Gastrocnemius medialis (tissue), 4 donors: ENCODE measurements at places on chromosomes 3 and 15. TPM values are rescaled to one million over a fixed set of nuclear protein-coding genes. Genes with fewer than 3 reads are reported as not detected.
A peak's percentile ranks its signal among the peaks of the same experiment; 100 is the strongest.

- no peak overlapping the region for H3K27ac ChIP-seq
- H3K27me3 ChIP-seq: no peaks in the 10 kb centered on the region
- H3K4me3 ChIP-seq: no peak overlapping the region
- DNase-seq: no peak
These were observed 87.2 kb downstream of the TGFBR2 start for GRCh38 chr3:30693470-30694120.

Gene CCDC66
- total RNA-seq: 8.9 TPM

DNA sequence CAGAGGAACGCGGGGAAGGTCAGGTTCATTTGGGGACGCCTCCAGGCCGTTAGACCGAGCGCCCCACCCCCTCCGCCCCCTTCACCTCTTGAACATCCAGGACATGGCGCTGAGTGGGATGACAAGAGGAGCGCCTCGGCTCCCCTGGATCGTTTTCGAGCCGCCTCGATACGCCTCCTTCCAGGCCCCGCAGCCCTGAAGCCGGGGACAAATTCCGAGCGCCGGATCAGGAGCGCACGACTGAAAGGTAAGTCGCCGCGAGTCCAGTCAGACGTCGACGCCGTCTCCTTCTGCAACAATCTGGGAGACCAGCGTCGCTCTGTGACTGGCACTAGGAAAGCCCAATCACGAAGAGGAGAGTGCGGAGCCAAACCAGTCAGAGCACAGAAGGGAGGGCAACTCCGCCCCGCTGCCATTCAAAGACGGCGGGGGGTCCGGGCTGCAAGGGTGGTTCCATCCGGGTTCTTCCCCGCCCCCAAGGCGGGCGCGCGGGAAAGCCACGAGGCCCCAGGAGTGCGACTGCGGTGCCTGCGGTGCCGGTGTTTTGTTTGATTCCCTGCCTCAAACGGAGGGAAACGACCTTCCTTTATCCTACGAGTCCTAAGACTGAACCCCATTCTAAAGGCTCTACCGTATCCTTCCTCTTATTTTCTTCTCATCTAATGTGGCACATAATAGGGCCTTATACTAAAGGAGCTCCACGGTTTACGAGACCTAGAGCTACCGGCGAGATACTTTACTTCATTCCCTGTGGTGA, at the start of gene HLTF:
HLTF (minus strand) TSS at position 302 of the 757 bp plus-strand sequence; CDS start at position 105, 197 bp downstream.
- peak within 1 kb of the TSS; percentile 78 for H3K27ac ChIP-seq
- peaks cover 11% of the 10 kb centered on the region for H3K4me1 ChIP-seq
- no peaks in the 10 kb centered on the region for H3K36me3 ChIP-seq
- peak; percentile 94 for DNase-seq

Gene BCHE
- 0.15 TPM for total RNA-seq

DNA sequence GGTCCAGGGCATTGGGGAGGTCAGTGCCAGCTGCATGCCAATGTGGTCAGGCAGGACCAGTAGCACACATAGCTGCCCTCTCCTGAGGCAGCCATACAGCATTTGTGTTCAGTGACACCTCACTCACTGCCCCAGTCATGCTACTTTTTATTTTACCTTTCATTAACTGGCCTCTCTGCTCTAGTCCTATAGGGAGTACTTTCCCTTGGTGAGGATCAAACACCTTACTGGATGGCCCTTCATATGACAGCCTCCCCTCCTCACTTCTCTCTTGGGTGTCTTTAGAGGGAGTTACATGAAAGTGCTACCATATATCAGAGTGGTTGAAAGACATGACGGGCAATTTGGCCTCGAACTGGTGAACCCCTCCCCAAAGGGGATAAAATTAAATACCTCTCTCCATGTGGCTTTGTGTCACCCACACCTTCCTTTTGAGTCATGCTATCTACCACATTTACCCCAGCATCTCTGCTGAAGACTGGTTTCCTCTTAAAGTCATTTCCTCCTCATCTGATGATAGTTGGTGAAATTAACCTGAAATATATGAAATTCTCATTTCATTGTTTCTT, 17.6 kb downstream of the RLBP1 start:
- no peak overlapping the region for H3K27ac ChIP-seq
- peaks cover 23% of the 10 kb centered on the region for H3K36me3 ChIP-seq
- H3K27me3 ChIP-seq: no peaks in the 10 kb centered on the region
- no peaks in the 10 kb centered on the region for H3K4me1 ChIP-seq
- DNase-seq: no peak

DNA sequence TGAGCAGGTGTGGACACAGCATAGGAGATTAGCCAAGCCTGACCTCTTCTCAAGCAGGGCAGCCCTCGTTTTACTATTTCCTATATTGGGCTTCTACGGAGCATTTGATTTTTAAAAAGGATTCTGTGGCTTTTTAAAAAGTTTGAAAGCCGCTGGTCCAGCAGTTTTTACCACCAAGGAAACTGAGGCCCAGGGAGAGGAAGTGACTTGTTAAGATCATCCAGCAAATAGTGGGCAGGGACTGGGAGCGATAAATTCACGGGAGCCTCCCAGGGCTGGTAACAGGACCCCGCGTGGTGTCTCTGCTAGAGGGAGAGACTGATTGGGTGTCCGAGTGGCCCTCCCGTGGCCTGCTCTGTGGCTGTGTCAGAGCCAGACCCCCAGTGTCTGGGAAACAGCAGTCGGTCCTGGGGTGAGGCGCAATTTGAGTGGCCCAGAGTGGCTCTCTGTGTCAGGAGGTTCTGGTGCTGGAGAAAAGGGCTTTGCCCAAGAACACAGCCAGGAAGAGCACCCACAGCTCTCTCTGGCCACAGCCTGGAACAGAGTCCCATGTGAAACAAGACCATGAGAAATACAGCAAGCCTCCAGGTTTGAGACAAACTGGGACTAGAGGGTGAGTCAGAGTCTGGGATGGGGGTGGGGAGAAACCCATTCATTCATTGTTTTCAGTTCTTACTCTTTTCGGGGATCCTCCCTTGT, 4.2 kb downstream of the FURIN start:
- peak overlapping the region; percentile 95 for H3K27ac ChIP-seq
- peak; percentile 36 for DNase-seq
- H3K27me3 ChIP-seq: no peaks in the 10 kb centered on the region
- H3K4me1 ChIP-seq: peaks cover 30% of the 10 kb centered on the region
- no peaks in the 10 kb centered on the region for H3K36me3 ChIP-seq

- no peak for DNase-seq
- H3K27ac ChIP-seq: no peak overlapping the region
- H3K36me3 ChIP-seq: no peaks in the 10 kb centered on the region
- H3K4me1 ChIP-seq: peaks cover 71% of the 10 kb centered on the region
- H3K27me3 ChIP-seq: no peaks in the 10 kb centered on the region
These were observed 8.6 kb downstream of the SNRK start for GRCh38 chr3:43294975-43295374.

Gene LRRN1
- 1.1 TPM for total RNA-seq

Gene ASB14
- 3.4 TPM for total RNA-seq

DNA sequence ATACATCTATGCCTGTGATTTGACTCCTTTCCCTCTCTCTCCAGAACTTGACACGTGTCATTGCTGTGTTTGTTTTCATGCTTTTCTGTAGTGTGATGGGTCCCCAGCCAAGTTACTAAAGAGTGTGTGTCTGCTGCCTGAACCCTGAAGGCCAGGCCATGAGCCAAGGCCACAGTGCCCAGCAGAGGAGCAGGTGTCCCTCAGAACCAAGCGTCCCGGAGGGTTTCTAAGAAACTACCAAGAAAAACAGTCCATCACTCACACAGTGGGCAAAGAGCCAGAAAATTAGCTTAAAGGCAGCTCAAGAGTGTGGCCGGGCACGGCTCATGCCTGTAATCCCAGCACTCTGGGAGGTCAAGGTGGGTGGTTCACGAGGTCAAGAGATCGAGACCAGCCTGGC, 35.2 kb downstream of the FBXO45 start:
- no peaks in the 10 kb centered on the region for H3K4me1 ChIP-seq
- no peak for DNase-seq
- no peaks in the 10 kb centered on the region for H3K36me3 ChIP-seq

Gene FRMD4B
- total RNA-seq: 0.29 TPM

Gene MKRN2OS
- total RNA-seq: not detected

- H3K36me3 ChIP-seq: peaks cover under 1% of the 10 kb centered on the region
- no peak overlapping the region for H3K27ac ChIP-seq
- no peak for DNase-seq
- no peak overlapping the region for H3K4me3 ChIP-seq
These were observed 120.1 kb downstream of the GALK2 start for GRCh38 chr15:49290191-49290590.

Gene GREM1
- 0.31 TPM for total RNA-seq

- peak; percentile 98 for DNase-seq
- peaks cover 31% of the 10 kb centered on the region for H3K4me1 ChIP-seq
These were observed 10.6 kb upstream of the PCSK6 start for GRCh38 chr15:101499863-101500713.

- no peak overlapping the region for H3K27ac ChIP-seq
- no peaks in the 10 kb centered on the region for H3K27me3 ChIP-seq
- H3K4me3 ChIP-seq: no peak overlapping the region
- no peak for DNase-seq
These were observed 230.0 kb upstream of the CNTN3 start for GRCh38 chr3:74844428-74844827.

Gene PRR20G
- not detected for total RNA-seq

Gene LXN
- total RNA-seq: 0.42 TPM

Gene ITPKA
- 12.4 TPM for total RNA-seq
